Muscle of arm (tissue), 14 donors: ENCODE measurements at places on chromosomes 5 and 9.

- DNase-seq, result peak; percentile 70
These were observed 37.3 kb downstream of the FBXW2 start for GRCh38 chr9:120755810-120756434.

GRCh38 chr9:94084314-94084713 lies at the start of gene PTPDC1:
TSS of gene PTPDC1 (plus strand) at chr9:94084464. CDS start at chr9:94084531, 67 bp downstream.
- DNase-seq, result peak; percentile 72

- DNase-seq, result no peak
These were observed 184.2 kb downstream of the FANCC start for GRCh38 chr9:95133325-95133705.

- no peak for DNase-seq
These were observed 56.8 kb downstream of the PRELID2 start for GRCh38 chr5:145778144-145778900.

- peak; percentile 20 for DNase-seq
These were observed 221.3 kb upstream of the FTMT start for GRCh38 chr5:121630402-121630801.

DNA sequence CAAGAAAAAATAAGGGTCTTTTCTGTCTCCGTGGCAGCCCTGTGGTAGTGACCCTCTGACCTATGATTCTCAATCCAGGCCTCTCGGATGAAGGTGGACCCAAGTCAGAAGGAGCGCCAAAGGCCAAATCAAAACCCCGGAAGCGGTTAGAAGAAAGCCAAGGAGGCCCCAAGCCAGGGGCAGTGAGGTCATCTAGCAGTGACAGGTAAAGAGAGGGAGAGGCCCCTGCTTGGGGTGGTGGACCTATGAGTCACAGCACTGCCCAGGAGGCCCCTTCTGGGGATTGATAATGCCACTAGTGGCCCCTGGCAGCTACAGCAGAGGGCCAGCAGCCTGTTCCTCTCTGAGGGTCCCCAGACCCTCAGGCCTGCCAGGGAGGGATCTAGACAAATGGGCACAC lies 6.4 kb upstream of the SLC2A8 start:
- no peak for DNase-seq

DNA sequence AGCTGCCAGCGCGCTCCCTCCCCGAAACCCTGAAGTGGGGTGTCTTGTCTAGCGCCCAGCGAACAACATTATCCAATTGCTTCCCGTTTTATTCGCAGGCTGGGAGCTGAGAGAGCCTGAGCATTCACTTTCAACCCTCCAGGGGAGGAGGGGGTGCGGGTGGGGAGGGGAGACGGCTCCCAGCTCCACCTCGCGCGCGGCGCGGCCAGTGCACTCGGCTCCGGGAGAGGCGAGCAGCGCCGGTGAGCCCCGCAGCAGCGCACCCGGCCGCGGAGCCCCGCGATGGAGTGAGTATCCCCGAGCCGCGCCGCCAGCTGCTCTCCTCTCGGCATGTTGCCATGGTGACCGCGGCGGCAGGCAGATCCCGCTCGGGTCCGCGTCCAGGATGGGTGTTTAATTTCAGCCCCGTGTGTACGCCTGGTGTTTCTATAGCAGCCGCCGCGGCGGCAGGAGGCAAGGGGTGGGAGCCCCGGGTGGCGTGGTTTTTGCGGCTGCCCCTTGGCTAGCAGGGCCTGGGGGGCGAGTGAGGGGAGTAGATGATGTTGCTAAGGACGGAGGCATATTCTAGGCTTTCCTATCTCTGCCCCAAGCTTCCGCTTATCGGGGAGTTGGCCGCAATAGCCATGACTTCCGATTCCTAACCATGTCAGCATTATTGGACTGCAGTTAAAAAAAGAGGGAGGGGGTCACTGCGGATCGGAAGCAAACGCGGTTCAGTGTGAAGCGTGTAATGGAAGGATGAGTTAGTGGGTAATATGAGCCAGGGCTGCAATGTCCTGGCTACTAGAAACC lies 139.2 kb upstream of the PALM2AKAP2 start:
- DNase-seq, result peak; percentile 72

GRCh38 chr9:113600871-113601614 lies 137.5 kb downstream of the RGS3 start:
- no peak for DNase-seq

DNA sequence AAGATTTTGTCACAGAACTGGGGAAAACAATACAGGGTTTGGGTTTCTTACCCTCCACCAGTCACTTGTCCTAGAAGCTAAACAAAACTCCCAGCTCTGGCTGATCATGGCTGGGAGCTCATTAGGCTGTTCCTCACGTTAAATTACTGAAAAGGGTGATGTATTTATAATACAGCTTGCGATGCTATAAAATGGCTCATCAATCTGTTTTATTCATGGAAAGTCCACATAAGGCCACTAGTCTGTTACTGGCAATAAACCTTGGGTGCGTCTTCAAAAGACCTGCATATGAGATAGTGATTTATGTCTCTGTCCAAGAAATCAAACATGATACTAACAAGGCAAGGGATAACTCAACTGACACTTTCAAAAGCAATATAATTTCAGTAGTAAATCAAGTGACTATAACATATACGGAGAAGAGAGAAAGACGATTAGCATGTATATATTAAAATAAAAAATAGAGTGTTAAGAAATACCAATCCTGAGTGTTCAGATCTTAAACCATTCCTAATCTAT lies 219.0 kb downstream of the BNC2 start:
- no peak for DNase-seq

GRCh38 chr5:121053055-121053985 lies 589.2 kb downstream of the PRR16 start:
- no peak for DNase-seq

- DNase-seq, result no peak
These were observed 3.2 kb downstream of the TDRD7 start for GRCh38 chr9:97415146-97415545.

DNA sequence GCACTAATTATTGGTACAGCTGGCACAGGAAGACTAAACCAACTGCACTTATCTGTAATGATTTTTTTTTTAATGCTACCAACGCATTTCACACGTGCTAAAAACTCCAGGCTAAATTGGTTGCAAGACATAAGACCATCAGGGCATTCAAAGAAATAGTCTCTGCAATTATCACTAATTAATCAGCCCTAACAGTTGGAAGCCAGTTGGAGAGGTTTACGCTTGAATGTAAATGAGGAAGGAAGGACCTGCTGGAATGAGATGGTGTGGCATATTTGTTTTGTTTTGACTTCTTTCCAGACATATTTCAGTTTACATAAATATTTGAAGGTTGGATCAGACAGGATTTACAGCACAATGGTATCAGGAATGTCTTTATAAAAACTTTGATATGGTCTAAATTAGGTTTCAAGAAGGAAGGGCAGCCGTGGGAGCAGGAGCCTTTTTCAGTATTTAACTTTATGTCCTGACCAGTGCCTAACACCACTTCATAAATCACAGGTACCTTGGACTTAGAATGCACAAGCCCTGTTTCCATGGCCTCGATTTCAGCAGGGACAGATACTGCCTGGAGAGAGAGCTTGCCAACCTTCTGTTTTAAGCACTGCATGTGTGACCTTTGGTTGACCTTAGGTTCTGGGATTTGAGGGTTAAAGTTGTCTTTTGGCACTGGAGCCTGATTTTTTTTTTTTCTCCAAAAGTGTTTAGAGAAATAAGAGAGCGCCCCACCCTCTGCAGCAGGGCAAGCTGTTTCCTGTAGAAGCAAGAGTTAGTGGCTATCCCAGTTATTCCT lies 199.8 kb upstream of the MAP3K1 start:
- peak; percentile 44 for DNase-seq

- no peak for DNase-seq
These were observed 778.3 kb downstream of the PRELID2 start for GRCh38 chr5:145056800-145057199.

- no peak for DNase-seq
These were observed 62.0 kb downstream of the VAV2 start for GRCh38 chr9:133930046-133930681.

- no peak for DNase-seq
These were observed 382.7 kb downstream of the CHSY3 start for GRCh38 chr5:130286971-130287370.

GRCh38 chr5:137607771-137608170 lies 108.6 kb upstream of the SPOCK1 start:
- DNase-seq, result no peak

DNA sequence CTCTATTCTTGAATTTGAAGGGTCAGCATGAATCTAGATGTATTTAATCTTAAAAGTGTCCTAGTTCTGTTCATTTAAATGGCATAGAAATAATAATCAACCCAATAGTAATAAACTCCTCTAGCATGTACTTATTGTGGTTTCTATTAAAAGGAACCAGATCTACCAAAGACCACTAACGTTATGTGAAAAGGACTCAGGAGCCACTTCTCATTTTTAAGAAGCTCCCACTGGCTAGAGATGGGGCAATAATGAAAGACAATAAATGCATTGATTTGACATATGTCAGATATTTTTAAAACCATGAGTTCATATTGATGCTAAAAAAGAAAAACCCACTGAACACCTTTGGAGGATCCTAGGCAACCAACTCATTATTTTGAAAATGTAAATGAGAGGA lies 191.9 kb downstream of the ATP10B start:
- DNase-seq, result no peak

DNA sequence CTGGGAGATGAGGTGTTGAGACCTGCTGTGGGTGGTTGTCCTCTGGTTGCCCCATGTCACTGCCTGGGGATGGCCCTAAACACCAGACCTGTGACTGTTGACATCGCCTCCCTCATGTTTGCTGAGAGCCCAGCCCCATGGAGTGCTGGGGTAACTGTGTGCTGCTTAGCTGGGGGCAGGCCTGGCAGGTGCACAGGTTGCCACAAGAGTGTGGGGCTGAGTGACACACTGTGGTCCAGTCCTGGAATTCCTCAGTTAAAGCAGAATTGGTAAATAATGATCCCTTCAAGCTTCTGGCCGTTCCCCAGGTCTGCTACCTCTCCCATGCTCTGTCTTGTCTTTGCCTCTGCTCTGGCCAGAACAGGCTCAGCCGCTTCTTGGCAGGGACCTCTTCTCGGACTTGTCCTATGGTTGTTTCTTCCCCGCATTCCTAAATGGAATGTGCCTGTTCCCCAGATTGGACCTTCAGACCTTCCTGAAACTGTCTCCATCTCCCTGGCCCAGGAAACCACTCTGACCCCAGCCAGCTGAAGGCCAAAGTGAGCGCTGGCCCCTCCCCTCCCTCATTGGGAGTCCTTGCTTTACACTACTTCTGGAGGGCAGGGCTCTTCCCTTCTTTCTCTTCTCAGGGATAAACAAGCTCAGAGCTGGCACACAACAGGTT lies 61.2 kb upstream of the PITX1 start:
- no peak for DNase-seq

GRCh38 chr5:73859696-73860095 lies 233.7 kb downstream of the ARHGEF28 start:
- DNase-seq, result no peak

- peak; percentile 73 for DNase-seq
These were observed 28.1 kb downstream of the NEK6 start for GRCh38 chr9:124285903-124286291.

DNA sequence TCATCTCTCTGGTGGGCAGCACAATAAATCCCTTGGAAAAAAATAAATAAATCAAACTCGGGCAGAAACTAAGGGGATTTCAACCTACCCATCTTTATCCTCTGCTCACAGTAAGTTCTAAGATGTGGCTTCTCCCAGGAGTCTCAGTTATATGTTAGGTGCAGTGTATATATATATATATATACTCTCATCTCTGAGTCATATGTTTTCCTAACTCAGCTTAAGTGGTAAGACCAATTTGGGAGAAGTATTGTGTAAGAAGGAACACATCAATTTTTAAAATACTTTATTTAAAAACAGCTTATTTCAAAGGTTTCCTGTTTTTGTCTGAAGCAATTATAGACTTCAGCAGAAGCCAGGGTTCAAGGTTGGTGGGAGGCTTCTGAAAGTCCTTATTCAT lies 20.3 kb upstream of the OSMR start:
- DNase-seq, result no peak

GRCh38 chr5:173778152-173778782 lies 109.9 kb upstream of the CPEB4 start:
- no peak for DNase-seq

GRCh38 chr9:78552802-78553201 lies 255.9 kb downstream of the PSAT1 start:
- DNase-seq, result no peak

GRCh38 chr5:40475561-40475960 lies 204.2 kb upstream of the PTGER4 start:
- no peak for DNase-seq

- DNase-seq, result no peak
These were observed 216.9 kb downstream of the NR3C1 start for GRCh38 chr5:143186623-143187022.

DNA sequence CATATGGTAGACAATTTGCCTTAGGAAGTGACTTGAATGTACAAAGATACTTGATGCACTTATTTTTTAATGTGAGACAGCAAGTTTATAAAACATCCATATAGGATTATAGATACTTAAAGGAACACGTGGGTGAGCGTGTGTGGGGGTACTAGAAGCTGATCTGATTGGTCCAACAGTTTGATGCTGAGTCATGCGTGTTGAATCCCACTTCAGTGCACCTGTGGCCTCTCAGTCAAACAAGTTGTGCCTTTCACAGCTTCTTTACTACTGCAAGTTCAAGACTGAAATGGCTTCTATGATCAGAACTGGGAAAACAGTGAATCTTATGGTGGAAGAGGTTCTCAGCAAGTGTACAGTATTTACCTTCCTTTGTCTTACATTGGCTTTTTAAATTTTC lies 98.9 kb downstream of the MAP1B start:
- DNase-seq, result no peak

DNA sequence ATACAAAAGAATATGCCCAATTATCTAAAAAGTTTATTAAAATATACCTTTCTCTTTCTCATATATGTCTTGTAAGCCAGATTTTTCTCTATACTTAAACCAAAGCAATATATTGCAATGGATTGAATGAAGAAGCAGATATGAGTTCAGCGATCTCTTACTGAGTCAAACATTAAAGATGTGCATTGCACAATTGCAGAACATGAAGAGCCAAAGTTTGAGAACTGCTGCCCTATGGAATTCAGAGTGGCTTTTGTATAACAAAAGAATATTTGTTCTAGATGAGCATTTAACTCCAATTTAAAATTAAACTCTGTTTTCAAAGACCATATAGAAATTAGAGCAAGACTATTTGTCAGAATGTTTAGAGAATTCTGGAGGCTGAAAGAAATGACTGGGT lies 519.0 kb upstream of the DAB2 start:
- DNase-seq, result no peak

- DNase-seq, result no peak
These were observed at the start of gene CXCL14 for GRCh38 chr5:135578685-135579341. TSS of gene CXCL14 (minus strand) at chr5:135578991. CDS start at chr5:135578778, 213 bp downstream.
